ENCODE measurements at places on chromosomes 11 and 22. TPM values are rescaled to one million over a fixed set of nuclear protein-coding genes. Genes with fewer than 3 reads are reported as not detected.

DNA sequence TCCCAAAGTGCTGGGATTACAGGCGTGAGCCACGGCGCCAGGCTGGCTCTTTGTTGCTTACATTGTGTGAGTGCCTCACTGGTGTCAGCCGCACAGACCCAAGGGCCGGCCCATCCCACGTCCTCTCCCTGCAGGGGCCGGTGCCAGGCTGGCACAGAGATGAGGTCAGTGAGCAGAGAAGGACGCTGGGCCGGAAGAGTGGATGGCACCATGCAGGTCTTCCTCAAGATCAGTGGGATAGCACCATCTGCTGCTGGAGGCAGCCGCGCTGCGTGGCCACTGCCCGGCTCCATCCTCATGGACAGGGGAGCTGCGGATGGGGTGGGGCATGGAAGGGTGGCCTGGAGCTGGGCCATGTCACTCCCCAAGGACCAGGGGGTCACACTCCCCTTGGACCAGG is 22.0 kb upstream of the FGF4 start:
- DNase-seq, result no peak

NR1H3 gene
- 24.8 TPM for total RNA-seq

- DNase-seq, result no peak
Observed at GRCh38 chr11:92384358-92384757, 159.7 kb downstream of the FAT3 start.

- DNase-seq, result no peak
Observed at GRCh38 chr11:33730716-33731115, 5.5 kb downstream of the CD59 start.

DNA sequence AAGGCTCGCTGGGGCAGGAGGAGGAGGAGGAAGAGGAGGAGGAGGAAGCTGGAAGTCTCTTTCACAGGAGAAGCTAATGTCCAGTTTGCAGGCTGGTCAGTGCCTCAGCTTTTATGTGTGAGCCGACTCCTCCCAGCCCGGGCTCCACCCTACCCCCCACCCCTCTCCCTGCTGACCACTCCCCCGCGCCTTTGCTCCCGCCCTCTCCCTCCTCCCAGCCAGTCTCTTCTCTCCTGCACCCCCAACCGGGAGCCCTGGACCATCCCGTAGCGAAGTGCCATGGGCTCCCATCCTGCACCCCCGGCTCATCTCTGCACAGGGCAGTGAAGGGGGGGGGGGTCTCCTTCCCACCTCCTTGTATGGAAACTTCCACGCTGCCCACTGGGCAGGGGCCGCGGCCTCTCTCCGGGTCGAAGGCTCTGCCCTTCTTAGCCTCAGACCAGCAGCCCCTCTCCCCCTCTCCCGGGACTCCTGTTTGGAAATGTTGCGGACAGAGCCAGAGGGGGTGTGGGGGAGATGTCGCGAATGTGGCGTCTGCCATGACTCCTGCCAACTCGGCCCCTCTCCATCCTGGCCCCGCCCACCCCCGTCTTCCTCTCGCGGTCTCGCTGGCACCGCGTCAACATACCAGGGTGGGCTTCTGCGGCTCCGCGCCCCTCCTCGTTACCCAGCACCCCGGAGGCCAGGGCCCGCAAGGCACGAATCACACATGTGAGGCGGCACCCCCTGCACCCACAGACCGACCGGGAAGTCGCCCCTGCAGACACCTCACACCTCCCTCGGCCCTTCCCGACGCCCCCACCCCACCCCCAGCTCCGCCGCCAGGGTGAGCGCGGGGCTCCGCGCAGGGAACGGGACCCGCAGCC is 1.8 kb downstream of the IGF2 start:
- DNase-seq, result peak; percentile 88

SHANK2 gene
- total RNA-seq, result 0.51 TPM

DNA sequence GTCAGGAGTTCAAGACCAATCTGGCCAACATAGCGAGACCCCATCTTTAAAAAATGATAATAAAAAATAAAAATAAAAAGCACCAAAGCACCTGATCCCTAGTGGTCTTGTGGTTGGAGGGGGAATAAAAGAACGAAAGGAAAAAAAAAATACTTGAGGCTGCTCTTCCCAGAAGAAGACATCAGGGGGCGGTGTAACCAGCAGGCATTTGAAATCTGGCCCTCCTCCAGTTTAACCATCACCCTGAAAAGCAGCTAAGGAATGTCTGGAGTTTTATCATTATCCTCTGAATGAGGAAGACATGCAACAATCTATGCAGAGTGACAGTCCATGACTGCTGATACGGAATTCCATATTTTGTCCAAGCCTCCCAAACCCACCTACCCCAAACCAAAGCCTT is 5.6 kb upstream of the KCTD17 start:
- no peak for DNase-seq

- DNase-seq, result no peak
Observed at GRCh38 chr11:36381015-36381360, 84.9 kb downstream of the PRR5L start.

DNA sequence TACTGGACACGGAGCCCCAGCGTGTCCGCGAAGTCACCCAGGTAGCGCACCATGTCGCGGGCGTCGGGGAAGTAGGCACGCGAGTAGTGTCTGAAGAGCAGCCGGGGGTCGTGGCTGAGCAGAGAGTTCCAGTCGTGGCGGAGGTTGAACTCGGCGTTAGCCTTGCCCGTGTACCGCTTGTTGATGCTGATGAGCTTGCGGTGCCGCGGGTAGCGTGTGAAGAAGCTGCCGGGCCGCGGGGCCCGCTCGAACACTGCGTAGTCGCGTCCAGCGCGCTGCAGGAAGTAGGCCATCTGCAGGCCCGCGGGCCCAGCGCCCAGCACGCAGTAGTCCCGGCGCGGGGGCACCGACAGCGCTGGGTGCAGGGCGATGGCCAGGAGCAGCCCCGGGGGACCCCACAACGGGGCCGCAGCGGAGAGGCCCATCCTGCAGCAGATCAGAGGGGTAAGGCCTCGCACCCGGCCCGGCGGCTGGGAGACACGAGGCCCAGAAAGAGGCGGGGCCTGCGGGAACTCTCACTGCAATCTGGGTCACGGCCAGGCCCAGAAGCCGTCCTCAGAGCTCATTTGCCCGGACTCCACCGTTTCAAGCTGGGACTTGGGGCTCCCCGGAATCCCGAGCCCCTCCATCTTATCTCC is 723 bp downstream of the FOXRED2 start:
- DNase-seq, result no peak

PGA4 gene
- 1.1 TPM for total RNA-seq

GRCh38 chr11:47448566-47449427 is at the start of gene RAPSN:
Gene RAPSN (minus strand): TSS chr11:47449136. CDS start chr11:47448964, 172 bp downstream.
- no peak for DNase-seq

KCNQ1OT1 gene
- total RNA-seq, result 1.8 TPM

GRCh38 chr11:60377401-60378136 is 763 bp upstream of the MS4A7 start:
- peak; percentile 82 for DNase-seq

HIPK3 gene
- total RNA-seq, result 178 TPM

DNA sequence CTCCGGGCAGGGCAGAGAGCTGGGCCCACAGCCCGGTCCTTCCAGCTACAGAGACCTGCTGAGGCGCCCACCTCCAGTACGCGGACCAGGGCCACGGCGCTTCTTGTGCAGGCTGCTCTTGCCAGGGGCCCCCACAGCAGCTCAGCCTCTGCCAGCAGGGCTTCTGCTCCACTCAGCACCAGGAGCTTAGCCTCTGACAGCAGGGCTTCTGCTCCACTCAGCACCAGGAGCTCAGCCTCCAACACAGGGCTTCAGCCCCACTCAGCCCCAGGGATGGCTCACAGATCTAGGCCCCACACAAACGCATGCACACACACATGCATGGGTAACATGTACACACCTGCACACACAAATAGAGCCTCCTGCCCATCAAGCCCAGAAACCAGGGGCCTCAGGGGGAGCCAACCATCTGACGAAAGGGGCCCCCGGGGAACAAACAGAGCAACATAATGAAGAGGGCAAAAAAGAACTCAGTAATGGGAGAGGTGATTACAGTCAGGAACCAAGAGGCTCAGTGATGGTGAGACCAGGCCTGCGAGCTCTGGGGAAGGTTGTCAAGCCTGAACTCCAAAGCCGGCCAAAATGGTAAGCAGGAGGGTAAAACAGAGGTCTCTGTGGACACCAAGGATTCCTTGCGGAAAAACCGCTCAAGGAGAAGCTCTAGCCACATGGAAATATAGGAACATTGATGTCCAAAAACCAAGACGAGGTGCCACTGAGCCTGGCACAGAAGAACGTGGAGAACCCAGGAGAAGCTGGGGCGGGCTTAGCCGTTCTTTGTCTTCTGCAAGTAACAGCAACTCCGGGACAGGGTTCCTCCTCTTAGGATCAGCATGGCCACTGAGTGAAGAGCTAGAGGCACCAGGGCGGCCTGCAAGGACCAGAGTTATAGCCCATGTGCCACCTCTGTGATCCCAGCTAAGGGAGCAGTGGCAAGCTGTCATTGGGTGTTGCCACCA is 46.5 kb downstream of the GNB1L start:
- peak; percentile 58 for DNase-seq

GRCh38 chr11:4699697-4700435 is 2.2 kb upstream of the OR51E2 start:
- no peak for DNase-seq

CDC42BPG gene
- 0.38 TPM for total RNA-seq

DNA sequence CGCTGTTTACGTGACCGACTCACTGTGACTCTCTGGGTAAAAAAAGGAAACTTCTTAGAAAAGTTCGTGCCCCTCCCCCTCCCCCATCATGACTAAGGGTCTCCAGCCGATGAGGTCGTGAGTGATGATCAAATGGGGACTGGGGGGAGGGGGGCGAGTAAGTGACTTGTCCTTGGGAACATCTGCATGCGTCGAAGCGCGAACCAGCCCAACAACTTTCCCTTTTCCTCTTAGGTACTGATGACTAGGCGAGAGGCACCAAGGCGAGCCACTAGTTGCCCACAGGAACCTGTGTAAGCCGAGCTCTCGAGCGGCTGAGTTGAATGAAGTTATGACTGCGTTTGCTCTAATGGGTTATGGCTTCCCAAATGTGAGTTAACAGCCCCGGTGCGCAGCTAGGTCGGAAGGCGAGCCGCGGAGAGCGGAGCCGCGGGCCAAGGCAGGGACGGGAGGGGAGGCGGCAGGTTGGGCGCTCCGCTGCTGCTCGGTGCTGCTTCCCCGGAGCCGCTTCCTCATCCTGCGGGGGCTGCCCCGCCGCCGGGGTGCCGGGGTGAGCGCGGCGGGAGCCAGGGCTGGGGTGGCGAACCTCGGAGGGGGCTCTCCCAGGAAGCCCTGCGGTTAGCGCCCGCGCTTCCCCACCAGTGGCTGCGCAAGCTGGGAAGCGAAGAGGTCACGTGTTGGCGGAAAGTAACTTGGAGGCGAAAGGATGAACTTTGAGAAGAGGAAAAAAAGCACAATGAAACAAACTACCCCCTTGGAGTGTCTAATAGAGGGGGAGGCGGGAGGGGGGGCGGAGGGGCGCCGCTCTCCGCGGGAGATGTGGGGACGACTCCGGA is 22.1 kb upstream of the BDNF start:
- no peak for DNase-seq

GRCh38 chr11:13291800-13292199 is 14.2 kb downstream of the BMAL1 start:
- DNase-seq, result no peak

DNA sequence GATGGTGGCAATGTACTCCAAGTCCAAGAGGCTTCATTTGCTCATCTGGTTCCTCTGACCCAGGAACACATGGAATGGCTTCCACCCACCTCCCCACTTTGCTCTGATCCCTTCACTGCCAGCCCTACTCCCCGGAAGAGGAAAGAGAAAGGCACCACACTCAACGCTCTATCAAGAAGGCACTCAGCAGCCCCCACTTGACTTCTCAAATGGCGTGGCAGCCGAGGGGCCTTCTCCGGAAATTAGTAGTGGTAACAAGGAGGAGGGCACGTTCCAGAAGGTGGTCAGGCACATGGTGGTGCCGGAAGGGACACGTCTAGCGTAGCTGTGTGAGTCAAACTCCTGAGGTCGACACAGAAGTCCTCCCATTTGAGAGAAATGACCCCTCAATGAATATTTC is 36.5 kb upstream of the CYP2D6 start:
- DNase-seq, result no peak

TSPAN32 gene
- 0.76 TPM for total RNA-seq

DNA sequence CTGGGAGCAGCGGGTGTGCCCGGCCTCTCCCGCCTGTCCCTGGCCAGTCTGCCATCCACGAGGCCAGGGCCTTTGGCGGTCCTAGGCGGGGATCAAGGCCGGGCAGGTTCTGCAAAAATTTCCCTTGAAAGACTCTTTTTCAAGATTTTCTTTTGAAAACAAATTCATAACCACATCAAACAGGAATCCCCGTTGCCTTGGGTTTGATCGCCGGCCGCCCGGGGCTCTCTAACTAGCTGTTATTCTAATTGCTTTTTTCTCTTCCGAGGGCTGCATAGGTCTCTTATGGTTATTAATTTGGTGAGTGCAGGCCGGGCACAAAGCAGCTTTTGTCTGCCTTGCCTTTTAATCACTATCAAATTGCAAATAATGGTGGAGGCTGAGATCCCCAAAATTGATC is 42.0 kb downstream of the CDKN1C start:
- DNase-seq, result no peak

- DNase-seq, result peak; percentile 93
Observed at GRCh38 chr22:38505541-38506117, 482 bp downstream of the DDX17 start.

GRCh38 chr11:2838091-2838490 is 47.5 kb downstream of the CDKN1C start:
- no peak for DNase-seq

DNA sequence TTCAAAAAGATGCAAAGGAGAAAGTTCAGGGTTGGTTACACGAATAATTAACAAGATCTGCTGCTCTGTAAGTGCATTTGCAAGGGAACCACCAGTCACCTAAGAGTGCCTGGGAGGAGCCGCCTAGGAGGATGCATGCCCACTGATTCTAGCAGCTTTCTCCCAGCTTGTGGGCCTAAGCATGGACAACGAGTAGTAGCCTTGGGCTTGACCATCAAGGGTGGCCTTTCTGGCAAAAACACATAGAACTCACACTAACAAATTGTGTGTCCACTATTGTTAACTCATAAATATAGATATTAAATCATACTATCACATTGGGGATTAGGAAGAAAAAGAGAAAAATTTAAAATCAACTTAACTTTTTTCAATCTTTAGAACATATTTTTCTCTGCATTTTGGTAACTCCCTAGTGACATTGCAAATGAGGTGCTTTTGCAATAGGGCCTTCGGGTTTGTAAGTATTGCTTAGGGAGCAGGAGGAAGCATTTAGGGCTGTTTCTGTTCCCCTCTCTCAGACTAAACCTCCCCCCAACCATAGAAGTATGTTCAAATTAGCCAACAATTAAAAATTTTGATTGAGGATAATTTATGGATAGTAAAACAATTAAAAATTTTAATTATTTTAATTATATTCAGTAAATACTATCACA is 57.3 kb upstream of the CEP295 start:
- no peak for DNase-seq

- DNase-seq, result peak; percentile 80
Observed at GRCh38 chr11:69089258-69089657, 40.5 kb downstream of the TPCN2 start.

- no peak for DNase-seq
Observed at GRCh38 chr11:67056267-67057204, at the start of gene RHOD. Gene RHOD (plus strand): TSS chr11:67056847. CDS start chr11:67056903, 56 bp downstream.

- DNase-seq, result no peak
Observed at GRCh38 chr11:65434667-65435410, 12.2 kb downstream of the NEAT1 start.

All from posterior vena cava (tissue), 2 donors.